ENCODE measurements at places on chromosomes 4 and X.

DNA sequence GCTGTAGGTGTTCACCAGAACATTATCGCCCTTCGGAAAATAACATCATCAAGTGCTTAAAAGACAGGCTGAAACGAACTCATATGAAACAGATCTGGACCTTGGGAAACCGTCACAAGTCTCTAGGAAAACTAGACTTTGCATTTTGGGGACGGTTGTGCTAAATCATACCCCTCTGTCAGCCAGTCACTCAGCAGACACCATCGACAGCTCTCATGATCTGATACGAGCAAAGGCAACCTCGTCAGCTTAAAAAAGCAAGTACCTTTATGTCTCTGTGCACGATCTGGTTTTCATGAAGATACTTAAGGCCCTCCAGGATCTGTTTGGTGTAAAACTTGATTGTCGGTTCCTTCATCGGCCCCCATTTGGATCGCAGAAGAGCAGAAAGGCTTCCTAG is 48.4 kb downstream of the PDHA1 start:
- no peak for DNase-seq

GRCh38 chr4:26253968-26254367 is 66.8 kb upstream of the RBPJ start:
- no peak for DNase-seq

DNA sequence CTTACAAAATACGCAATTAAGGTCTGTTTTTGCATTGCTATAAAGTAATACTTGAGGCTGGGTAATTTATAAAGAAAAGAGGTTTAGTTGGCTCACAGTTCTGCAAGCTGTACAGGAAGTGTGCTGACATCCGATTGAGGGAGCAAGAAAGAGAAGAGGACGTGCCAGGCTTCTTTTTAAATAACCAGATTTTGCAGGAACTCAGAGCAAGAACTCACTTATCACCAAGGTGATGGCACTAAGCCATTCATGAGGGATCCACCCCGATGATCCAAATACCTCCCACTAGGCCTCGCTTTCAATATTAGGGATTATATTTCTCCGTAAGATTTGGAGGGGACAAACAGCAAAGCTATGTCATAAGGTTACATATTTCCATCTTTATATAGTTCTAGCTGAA is 456.7 kb downstream of the GLUD2 start:
- no peak for DNase-seq

GRCh38 chr4:59570860-59571476 is 1629.2 kb upstream of the ADGRL3 start:
- no peak for DNase-seq

DNA sequence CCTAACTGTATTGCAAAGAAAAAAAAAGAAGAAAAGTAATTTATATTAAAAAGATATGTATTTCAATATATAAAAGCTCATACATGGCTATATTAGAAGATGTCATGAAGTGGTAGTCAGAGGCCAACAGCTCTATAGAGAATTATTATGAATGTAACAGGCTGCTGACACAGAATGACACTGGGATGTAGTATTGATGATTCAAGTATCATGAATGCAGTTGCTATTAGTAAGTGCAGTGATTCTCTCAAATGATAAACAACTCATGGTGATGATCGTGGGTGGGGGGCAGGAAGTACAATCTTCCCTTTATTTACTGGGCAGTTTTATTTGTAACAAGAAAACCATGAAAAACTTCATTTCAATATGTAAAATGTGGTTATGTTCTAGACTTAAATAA is 124.6 kb downstream of the COL4A6 start:
- DNase-seq = no peak

DNA sequence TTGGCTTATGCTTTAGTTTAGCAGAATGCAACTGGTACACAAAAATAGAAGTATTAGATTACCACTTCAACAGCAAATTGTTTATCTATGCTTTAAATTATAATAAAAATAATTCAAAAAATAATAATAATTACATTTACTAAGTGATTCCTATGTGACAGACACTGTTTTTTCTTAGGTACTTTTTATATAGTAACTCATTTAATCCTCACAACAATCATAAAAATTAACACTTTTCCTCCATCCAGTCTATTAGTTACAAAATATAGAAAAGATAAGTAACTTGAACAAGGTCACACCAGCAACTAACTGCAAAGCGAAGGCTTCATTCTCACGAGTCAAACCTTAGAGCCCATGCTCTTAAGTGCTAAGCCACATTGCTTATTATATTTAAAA is 155.2 kb downstream of the PDGFC start:
- no peak for DNase-seq

- DNase-seq = no peak
Observed at GRCh38 chr4:103289186-103289585, 91.0 kb upstream of the CENPE start.

GRCh38 chrX:153778684-153779101 is 2.1 kb upstream of the SRPK3 start:
- no peak for DNase-seq

DNA sequence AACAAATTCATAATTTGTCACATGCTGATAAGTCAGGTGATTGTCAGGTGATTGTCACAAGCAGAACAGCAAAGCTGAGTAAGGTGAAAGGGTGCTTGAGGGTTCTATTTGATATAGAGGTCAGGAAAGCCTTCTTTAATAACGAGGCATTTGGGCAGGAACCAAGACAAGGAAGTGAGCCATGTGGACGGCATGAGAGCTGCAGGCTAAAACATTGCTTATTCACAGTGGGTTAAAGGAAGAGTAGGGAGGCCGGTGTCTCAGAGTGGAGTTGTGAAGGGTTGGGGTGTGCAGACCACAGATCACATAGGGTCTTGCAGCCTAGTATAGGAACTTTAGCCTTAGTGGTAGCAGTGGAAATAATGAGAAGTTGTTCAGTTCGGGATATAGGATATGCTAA is 31.3 kb upstream of the CYP2U1 start:
- no peak for DNase-seq

DNA sequence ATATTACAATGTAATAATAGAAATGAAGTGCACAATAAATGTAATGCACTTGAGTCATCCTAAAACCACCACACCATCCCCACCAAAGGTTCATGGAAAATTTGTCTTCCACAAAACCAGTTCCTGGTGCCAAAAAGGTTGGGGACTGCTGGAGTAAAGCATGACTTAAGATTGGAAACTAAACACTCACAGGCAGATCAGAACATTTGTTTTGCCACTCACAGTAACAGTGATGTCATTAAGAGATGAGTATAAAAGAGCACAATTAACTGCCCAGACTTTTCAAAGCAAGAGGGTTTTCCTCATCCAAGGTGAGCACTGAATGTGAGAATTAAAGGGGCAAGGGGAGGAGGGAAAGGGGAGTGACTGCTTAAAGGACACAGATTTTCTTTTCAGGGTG is 35.6 kb downstream of the MAP7D3 start:
- DNase-seq = no peak

DNA sequence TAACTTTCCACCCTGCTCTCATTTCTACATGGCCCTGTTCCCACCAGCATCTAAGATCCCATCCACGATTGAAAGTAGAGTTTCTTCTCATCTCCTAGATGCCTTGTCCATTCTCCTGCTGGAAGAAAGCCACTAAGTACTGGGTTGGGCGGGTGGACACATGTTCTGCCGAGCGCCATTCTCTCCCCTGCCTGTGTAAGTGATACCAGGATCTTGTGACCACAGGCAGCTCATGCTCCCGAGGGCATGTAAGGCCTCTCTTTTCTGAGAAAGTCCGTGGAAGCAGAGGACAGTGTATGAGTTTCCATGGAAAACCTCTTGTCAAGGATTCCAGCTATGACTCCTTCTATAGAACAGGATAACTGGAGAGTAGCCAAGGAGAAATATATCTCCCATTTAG is 3.3 kb upstream of the SLC25A4 start:
- no peak for DNase-seq

Measured in spinal cord (tissue), 10 donors.